ENCODE measurements at places on chromosomes 16 and 17. TPM values are rescaled to one million over a fixed set of nuclear protein-coding genes. Genes with fewer than 3 reads are reported as not detected.
A peak's percentile ranks its signal among the peaks of the same experiment; 100 is the strongest.

GRCh38 chr17:45645330-45645729 lies 138.8 kb upstream of the CRHR1 start:
- no peak for DNase-seq

GRCh38 chr17:75288770-75289114 lies 491 bp downstream of the SLC25A19 start:
- no peak for DNase-seq

Gene OXLD1
- total RNA-seq = 36.7 TPM

Gene DUSP3
- 16.4 TPM for total RNA-seq

GRCh38 chr17:60283816-60284215 lies 108.1 kb downstream of the USP32 start:
- no peak for DNase-seq

- peak; percentile 46 for DNase-seq
Measured at GRCh38 chr17:75250009-75250471, 11.4 kb downstream of the GGA3 start.

- DNase-seq = no peak
Measured at GRCh38 chr17:3575511-3575910, 17.9 kb upstream of the TRPV3 start.

- DNase-seq = no peak
Measured at GRCh38 chr16:53561101-53561888, 58.3 kb upstream of the AKTIP start.

DNA sequence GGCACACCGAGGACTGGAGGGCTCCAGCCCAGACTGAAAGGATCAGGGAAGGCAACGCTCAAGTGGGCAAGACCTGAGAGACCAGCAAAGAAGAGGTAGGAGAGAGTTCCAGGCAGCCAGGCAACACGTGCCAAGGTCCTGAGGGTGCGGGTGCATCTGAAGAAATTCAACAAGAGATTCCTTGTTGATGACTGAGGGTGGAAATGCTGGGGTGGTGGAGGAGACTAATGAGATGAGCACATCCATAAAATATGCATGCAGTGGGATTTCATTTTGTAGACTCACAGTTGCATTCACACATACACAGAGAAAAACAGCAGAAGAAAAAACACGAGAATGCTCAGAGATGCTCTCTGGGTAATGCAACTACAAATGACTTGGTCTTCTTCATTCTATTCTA lies 154.8 kb upstream of the FOXF1 start:
- no peak for DNase-seq

- DNase-seq = peak; percentile 22
Measured at GRCh38 chr16:49350265-49351095, 23.1 kb upstream of the C16orf78 start.

DNA sequence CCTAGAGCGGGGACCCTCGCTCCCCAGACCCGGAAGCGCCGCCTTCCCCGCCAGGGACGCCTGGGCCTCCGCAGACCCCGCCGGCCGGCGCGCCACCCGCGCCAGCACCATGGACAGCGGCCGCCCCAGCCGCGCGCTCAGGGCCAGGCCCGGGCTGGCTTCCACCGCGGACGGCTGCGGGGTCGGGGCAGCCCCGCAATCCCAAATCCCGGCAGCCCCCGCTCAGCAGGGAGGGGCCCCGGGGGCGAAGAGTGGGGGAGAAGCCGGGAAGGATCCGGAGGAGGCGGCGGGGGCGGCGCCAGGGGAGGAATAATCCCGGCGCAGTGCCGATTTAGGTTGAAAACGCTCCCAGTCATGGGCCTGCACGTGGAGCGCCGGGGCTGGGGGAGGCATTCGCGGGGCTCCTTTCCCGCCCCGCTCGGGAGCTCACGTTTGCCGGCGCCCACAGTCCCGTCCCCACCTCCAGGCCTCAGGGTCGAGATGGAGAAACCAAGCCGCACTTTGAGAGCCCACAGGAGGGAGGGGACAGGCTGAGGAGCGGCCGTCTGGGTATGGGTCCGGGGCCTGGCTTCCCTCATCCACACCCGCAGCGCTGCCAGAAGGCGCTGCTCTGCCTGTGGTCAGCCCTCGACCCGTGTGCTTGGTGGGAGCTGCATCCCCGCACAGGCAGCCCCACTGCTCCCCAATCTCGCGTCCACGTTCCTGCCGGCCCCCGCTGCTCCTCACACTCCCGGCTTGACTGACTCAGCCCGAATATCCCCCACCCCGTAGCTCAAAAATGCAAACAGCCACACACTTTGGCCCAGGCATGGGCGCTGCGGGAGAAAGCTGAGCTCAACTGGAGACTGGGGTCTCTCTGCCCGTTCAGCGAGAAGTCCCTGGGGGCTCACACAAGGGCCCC lies 4.7 kb downstream of the FBXL16 start:
- DNase-seq = no peak

- no peak for DNase-seq
Measured at GRCh38 chr17:68459037-68459639, 1.8 kb upstream of the WIPI1 start.

Gene SRR
- total RNA-seq = 8.6 TPM
